T-helper 1 cell (primary cell): ENCODE measurements at places on chromosomes 7 and 10.

- DNase-seq: no peak
Observed at GRCh38 chr10:22976534-22976933, 48.7 kb downstream of the ARMC3 start.

- no peak for DNase-seq
Observed at GRCh38 chr10:103916876-103917275, 1.1 kb downstream of the STN1 start.

DNA sequence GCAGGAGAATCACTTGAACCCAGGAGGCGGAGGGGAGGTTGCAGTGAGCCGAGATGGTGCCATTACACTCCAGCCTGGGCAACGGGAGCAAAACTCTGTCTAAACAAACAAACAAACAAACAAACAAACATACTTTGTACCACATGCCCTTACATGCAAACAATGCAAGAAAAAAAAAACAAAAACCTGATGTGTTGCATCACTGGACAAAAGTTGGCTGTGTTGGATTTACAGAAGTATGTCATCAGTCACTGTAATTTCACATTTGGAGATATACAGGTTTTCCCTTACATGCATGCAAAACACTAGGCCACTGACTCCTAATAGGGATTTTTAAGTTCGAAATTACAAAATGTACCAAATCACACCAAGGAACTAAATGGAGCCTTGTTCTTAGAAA is 138.5 kb downstream of the SRPK2 start:
- DNase-seq: no peak

- no peak for DNase-seq
Observed at GRCh38 chr7:1946773-1947450, 276.8 kb downstream of the ELFN1 start.

DNA sequence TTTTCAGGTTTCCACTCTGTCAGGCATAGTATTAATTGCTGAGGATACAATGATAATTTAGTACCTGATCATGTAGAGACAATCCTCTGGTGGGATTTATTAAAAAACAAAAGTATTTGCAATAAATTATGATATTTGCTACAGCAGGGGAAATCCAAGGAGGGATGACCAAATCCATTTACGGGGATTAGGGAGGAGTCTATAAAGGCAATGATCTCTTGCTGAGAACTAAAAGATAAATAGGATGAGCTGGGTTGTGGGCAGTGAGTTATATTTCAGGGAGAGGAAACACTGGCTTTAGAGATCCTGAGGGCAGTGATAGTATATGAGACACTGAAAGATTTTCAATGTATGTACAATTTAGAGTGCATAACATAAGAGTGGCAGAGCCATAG is 305.5 kb downstream of the GPR37 start:
- no peak for DNase-seq

- DNase-seq: no peak
Observed at GRCh38 chr7:2667843-2668242, 20.2 kb upstream of the AMZ1 start.

DNA sequence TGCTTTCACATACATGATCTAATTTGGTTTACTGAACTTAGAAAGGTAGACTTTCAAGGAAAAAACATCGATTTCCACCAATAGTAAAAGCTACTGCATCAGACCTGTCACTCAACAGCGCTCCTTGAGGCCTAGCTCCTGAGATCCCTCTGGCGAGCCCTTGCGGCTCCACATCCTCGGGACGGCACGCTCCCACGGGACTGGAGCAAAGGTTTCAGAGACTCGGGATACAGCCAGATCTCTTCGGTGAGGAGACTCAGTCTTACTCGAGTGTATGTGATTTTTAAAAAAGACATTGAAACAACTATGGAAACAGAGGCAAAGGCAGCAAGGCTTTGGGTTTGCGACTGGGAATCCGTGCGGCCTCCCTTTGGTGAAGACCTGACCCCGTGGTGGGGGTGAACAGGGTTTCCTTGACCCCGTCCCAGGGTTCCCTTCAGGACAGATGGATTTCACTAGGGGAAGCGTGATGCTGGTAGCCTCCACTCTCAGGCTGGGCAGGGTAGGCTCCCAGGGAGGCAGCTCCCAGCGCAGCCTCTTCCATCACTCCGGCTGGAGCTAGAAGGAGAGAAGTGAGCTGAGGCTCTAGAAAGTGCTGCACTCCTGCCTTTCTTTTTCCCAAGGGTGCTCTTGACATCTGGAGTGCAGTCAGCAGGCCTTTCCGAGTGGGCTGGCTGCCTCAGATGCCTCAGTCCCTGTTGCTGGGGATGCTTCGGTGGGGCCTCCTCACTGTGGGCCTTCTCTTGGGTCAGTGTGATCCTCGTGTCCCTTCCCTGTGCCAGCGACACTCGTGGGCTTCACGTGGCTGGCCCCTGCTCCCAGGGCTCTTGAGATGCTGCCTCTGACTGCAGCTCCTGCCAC is 5.8 kb upstream of the ATP6V0E2 start:
- DNase-seq: no peak

DNA sequence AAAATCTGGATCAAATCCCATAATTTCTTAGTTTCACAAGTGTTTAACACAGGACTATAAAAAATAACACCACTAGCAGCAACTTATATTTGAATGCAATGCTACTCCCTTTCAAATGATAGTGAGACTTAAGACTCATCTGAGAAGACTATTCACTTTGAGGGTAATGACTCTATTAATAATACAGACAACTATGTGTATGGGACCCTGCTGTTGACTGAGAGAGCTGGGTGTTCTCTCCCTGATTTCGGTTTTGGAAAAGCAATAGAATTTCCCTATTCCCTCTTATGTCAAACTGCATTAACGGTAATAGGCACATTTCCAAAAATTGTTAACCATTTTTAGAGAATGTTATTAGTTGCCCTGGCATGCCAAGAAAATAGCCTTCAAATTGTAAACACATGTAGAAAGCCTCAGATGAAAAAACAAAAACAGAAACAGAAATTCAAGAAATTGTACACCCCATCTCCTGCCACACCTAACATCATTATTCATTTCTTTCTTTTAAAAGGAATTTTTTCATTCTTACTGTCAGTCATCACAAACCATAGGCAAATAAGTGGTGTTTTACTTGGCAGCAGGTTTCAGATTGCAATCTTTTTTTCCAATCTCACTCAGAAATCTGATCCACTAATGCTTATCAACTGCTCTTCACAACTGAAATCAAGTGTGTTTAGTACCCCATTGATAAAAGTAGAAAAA is 153.7 kb downstream of the TFPI2 start:
- DNase-seq: no peak

DNA sequence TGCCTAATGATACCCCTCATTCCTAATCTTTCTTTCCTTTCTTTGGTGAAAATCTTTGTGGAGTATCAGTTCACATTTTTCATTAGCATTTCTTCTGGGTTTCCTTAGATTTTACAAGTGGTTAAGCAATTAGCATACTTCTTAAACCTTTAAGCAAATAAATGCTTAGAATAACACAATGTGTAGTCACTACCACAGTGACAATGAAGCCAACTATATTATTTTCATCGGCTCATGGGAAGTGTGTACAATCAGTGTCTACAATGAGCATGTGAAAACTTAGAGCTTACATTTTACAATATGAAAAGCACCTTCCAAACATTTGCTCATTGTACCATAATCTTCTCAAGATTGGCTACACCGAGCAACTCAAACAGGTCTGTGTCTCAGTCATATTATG is 176.2 kb upstream of the PLXNA4 start:
- DNase-seq: no peak

- no peak for DNase-seq
Observed at GRCh38 chr7:85714951-85715350, 528.1 kb upstream of the SEMA3D start.

DNA sequence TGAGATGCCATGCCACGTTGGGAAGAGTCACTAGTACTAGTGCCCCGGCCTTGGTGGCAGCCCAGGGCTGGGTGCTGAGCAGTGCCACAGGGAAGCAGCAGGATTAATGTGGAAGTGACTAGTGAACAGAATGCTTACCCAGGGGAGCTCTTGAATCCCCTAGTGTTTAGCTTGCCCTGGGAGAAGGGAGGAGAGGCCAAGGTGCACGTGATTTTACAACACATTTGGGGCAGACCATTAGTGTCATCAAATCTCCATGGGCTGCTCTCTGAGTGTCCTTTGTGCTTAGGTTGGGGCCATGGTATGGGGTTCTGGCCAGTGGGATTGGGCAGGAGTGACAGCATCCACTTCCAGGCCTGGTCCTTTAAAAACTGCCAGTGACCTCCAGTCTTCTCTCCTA is 37.5 kb downstream of the ARHGAP22 start:
- DNase-seq: no peak

- no peak for DNase-seq
Observed at GRCh38 chr10:60093317-60093716, 187.0 kb upstream of the CCDC6 start.

DNA sequence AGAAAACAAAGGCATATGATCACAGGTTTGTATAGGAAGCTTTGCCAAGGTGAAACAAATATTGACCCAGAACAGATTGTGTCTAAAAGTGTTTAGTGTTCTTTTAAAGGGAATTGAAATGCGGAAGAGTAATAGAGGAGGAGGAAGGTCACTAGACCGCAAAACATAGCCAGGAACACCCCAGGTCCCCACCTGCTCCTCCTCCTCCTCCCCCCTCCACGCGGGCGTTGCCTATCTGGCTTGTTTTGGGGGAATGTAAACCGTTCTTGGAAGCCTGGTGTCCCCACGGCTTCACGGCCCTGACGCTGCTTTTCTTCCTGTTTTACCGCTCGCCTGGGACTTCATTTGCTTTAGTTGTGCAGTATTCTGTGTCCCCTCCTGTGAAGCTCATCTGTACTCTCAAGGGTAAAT is 81.0 kb upstream of the PFKP start:
- DNase-seq: no peak
